ENCODE measurements at places on chromosomes 6 and 20. TPM values are rescaled to one million over a fixed set of nuclear protein-coding genes. Genes with fewer than 3 reads are reported as not detected.

ZBTB9 gene
- total RNA-seq, result 5.8 TPM

DCDC2 gene
- 5.3 TPM for total RNA-seq

FOXC1 gene
- 4.9 TPM for total RNA-seq

DNA sequence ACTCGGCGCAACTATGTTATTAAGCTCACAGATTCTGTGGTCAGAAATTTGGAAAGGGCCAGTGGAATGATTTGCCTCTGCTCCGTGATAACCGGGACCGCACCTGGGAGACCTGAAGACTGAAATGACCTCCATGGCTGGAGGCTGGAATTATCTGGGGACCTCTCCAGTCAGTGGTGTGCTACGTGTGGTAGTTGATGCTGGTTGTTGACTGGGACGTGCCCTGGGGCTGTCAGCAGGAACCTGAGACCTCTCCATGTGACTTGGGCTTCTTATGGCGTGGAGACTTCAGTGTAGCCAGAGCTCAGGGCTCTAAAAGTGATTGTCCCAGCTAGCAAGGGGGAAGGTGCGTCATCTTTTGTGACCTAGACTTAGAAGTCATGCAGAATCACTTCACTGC, 50.3 kb downstream of the CHMP4B start:
- H3K36me3 ChIP-seq, result peaks cover 4% of the 10 kb centered on the region
- no peaks in the 10 kb centered on the region for H3K27me3 ChIP-seq
- H3K4me1 ChIP-seq, result peaks cover 23% of the 10 kb centered on the region
- DNase-seq, result no peak
- no peak overlapping the region for H3K4me3 ChIP-seq

GRCh38 chr20:60132162-60132826, 174.1 kb downstream of the CDH26 start:
- no peaks in the 10 kb centered on the region for H3K27me3 ChIP-seq
- DNase-seq, result no peak
- H3K4me1 ChIP-seq, result peaks cover 4% of the 10 kb centered on the region

DNA sequence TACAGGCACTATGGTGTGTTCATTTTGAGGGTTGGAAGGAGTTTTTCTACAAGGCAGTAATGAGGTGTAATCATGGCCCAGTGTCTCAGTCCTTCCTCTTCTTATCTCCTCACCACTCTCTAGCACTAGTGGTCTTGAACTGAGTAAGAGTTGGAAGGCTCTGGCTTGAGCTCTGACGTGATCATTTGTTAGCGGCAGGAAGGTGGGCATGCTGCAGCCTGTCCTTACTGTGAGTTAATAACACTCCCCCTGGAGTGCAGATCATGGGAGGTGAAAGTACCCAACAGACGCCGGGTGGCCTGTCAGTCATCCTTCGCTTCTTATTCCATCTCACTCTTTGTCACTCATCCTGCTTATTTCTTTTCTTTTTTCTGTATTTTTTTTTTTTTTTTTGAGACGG, 356.9 kb downstream of the CDKAL1 start:
- no peaks in the 10 kb centered on the region for H3K4me1 ChIP-seq
- no peak overlapping the region for H3K27ac ChIP-seq
- H3K36me3 ChIP-seq, result no peaks in the 10 kb centered on the region
- H3K4me3 ChIP-seq, result no peak overlapping the region
- DNase-seq, result no peak

- no peaks in the 10 kb centered on the region for H3K36me3 ChIP-seq
- no peak for DNase-seq
- H3K4me3 ChIP-seq, result no peak overlapping the region
Measured at GRCh38 chr6:134029495-134030455, 22.6 kb downstream of the SLC2A12 start.

- no peak for DNase-seq
- H3K4me3 ChIP-seq, result no peak overlapping the region
- no peaks in the 10 kb centered on the region for H3K27me3 ChIP-seq
- H3K27ac ChIP-seq, result no peak overlapping the region
- no peaks in the 10 kb centered on the region for H3K4me1 ChIP-seq
- H3K36me3 ChIP-seq, result no peaks in the 10 kb centered on the region
Measured at GRCh38 chr6:45812922-45813321, 202.7 kb downstream of the CLIC5 start.

DNA sequence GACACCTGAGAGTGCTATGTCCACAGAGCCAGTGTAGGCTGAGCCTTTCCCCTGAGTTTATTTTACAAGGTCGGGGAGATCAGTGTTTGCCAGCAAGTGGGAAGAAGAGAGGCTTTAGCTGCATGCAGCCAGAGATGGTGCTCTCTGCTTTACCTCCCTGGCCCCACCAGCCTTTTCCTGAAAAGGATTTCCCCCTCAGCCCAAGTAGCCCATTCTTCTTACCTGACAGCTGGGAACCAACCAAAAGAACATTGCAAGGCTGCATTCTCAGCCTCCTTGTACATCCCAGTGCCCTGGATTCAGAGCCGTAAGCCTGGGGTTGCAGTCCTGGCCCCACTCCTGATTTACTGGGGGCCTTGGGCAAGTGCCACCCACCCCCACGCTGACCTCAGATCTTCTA, 16.9 kb downstream of the SNPH start:
- peaks cover 5% of the 10 kb centered on the region for H3K4me1 ChIP-seq
- H3K27me3 ChIP-seq, result no peaks in the 10 kb centered on the region
- no peak overlapping the region for H3K27ac ChIP-seq
- no peaks in the 10 kb centered on the region for H3K36me3 ChIP-seq
- DNase-seq, result no peak

- H3K36me3 ChIP-seq, result no peaks in the 10 kb centered on the region
- no peak overlapping the region for H3K27ac ChIP-seq
- DNase-seq, result no peak
- H3K4me1 ChIP-seq, result no peaks in the 10 kb centered on the region
- H3K4me3 ChIP-seq, result no peak overlapping the region
Measured at GRCh38 chr6:156659822-156660198, 117.4 kb upstream of the ARID1B start.

DNA sequence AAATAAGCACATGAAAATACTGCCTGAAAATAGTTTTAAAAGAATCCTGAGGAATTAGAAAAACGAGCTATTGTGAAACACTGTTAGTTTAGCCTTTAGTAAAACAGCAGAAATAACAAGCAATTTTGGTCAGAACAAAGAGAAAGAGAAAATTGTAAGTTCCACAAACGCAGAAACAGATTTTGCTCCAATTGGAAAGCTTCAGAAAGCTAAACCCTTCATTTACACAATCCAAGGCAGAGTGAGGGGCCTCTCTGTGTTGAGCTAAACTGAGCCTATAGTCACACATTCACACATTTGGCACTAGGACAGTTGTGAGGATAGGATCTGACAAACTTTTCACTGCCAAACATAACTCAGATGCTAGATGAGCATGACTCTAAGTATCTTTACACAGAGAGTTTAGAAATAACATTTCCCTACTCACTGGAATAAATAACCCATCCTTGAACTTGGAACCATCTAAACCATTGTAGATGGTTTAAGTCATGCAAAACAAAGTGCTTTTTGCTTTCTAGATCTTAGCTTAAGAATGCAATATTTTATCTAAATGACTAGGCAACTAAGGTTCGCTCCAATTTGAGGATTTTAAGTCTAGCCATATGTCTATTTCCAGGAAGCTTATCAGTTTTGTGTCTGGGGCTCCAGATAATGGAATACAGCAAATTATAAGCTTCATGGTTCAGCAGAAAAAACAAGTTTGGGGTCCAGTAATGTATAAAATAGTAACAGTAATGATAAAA, 122.6 kb downstream of the SGK1 start:
- H3K27ac ChIP-seq, result no peak overlapping the region
- H3K27me3 ChIP-seq, result no peaks in the 10 kb centered on the region
- no peaks in the 10 kb centered on the region for H3K4me1 ChIP-seq
- no peaks in the 10 kb centered on the region for H3K36me3 ChIP-seq

GRCh38 chr20:59082077-59082740, 39.6 kb upstream of the PRELID3B start:
- no peaks in the 10 kb centered on the region for H3K36me3 ChIP-seq
- no peaks in the 10 kb centered on the region for H3K27me3 ChIP-seq
- no peak overlapping the region for H3K27ac ChIP-seq
- H3K4me1 ChIP-seq, result no peaks in the 10 kb centered on the region
- no peak overlapping the region for H3K4me3 ChIP-seq
- no peak for DNase-seq

DNA sequence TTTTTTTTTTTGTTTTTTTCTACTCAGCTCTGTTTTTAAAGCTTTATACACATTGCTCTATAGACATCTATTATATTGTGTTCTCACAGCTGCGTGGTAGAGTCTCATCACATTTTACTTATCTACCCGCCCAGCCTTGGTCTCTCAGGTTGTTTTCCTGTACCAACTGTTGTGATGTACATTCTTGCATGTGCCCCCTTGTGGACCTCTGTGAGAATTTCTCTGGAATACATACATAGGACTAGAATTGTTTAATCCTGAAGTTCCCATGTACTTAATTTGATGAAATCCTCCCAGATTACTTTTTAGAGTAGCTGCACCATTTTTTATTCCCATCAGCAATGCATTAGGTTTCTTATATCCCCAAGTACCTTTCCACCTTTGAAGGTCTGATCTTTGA, 40.4 kb upstream of the TINAG start:
- H3K36me3 ChIP-seq, result no peaks in the 10 kb centered on the region
- H3K27me3 ChIP-seq, result no peaks in the 10 kb centered on the region
- H3K4me1 ChIP-seq, result no peaks in the 10 kb centered on the region
- no peak overlapping the region for H3K27ac ChIP-seq
- no peak for DNase-seq

All from upper lobe of right lung (tissue), 1 donor.